Panc1 (cell line): ENCODE measurements at places on chromosomes 1 and 21.

DNA sequence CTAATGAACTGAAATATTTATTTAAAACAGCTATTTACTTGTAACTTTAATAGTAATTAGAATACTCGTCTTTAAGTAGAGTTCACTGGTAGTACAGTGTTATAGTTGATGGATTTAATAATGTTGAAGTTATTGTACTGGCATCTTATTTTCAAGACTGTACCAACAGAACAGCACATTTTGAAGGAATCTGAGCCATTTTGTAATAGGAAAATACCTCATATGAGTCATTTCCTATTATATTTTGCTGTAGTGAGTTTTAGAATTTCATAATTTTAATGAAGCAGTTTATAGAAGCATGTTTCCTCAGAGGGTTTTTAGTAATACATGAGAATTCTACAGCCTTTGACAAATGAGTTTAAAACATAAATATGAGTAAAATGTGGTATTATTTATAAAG, 258.3 kb downstream of the OLFM3 start:
- H3K4me1 ChIP-seq: no peaks in the 10 kb centered on the region
- H3K4me3 ChIP-seq: no peak overlapping the region
- H3K27ac ChIP-seq: no peak overlapping the region
- H3K36me3 ChIP-seq: no peaks in the 10 kb centered on the region

GRCh38 chr1:220113136-220113695, 19.3 kb downstream of the IARS2 start:
- no peaks in the 10 kb centered on the region for H3K4me1 ChIP-seq
- no peak overlapping the region for H3K27ac ChIP-seq
- no peak for DNase-seq
- no peaks in the 10 kb centered on the region for H3K27me3 ChIP-seq

GRCh38 chr1:229950020-229950419, 117.0 kb upstream of the GALNT2 start:
- no peaks in the 10 kb centered on the region for H3K4me1 ChIP-seq
- 0 out of 2 replicates have a peak, but pooled peaks cover 2% of the 10 kb centered on the region for H3K27me3 ChIP-seq
- no peaks in the 10 kb centered on the region for H3K36me3 ChIP-seq
- H3K27ac ChIP-seq: no peak overlapping the region

DNA sequence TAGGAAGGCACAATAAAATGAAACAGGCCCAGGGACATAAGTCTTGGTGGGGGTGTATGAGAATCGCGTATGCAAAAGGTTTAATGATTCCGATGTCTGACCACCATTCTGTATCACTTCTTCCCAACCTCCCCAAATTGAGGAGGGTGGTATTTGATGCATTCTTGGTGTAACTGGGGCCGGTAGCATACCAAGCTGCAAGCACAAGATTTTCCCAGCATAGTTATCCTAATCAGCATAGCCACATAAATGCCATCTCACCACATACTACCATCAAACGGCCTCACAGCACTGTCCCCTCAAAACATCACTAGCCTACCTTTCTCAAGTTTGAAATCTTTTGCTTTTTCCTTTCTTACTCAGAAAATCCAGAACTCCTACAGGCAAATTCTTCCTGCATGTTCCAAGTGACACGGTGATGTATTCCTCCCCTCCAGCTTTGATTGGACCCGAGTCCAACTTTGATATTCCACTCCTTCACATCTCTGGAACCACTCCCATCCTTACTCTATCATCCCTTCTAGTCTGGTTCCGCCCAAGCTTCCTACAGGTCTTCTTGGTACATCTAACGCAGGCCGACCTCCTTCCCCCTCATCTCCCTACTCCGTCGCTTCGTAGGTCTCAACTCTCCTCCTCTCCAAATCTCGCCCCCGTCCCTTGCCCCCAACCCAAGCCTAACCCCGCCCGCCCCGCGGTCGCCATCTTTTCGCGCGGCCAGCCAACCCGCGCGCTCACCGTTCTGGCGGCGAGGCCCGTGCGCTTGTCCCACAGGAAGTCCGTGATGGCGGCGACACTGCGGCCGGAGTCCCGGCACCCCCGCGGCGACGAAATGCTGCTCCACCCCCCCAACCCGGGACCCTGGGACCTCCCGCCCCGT, 600 bp downstream of the CLK2 start:
- H3K27me3 ChIP-seq: no peaks in the 10 kb centered on the region
- DNase-seq: no peak
- peak overlapping the region; percentile 65 for H3K4me3 ChIP-seq
- peaks cover 14% of the 10 kb centered on the region; the same call in 1 of the 2 replicates for H3K4me1 ChIP-seq
- H3K27ac ChIP-seq: peak overlapping the region; percentile 90

- H3K36me3 ChIP-seq: no peaks in the 10 kb centered on the region; the same call in 1 of the 2 replicates
- no peaks in the 10 kb centered on the region for H3K4me1 ChIP-seq
- H3K27ac ChIP-seq: no peak overlapping the region
- no peak overlapping the region for H3K4me3 ChIP-seq
- no peak for DNase-seq
- no peaks in the 10 kb centered on the region for H3K27me3 ChIP-seq
These were observed 183.5 kb downstream of the RUNX1 start for GRCh38 chr21:34865400-34866241.

GRCh38 chr1:160326418-160326817, 16.6 kb downstream of the COPA start:
- H3K4me1 ChIP-seq: no peaks in the 10 kb centered on the region
- H3K27me3 ChIP-seq: no peaks in the 10 kb centered on the region
- H3K27ac ChIP-seq: no peak overlapping the region

GRCh38 chr1:147080671-147081394, 91.4 kb downstream of the PRKAB2 start:
- no peaks in the 10 kb centered on the region for H3K36me3 ChIP-seq
- H3K4me3 ChIP-seq: no peak overlapping the region
- H3K4me1 ChIP-seq: no peaks in the 10 kb centered on the region
- H3K27ac ChIP-seq: no peak overlapping the region

DNA sequence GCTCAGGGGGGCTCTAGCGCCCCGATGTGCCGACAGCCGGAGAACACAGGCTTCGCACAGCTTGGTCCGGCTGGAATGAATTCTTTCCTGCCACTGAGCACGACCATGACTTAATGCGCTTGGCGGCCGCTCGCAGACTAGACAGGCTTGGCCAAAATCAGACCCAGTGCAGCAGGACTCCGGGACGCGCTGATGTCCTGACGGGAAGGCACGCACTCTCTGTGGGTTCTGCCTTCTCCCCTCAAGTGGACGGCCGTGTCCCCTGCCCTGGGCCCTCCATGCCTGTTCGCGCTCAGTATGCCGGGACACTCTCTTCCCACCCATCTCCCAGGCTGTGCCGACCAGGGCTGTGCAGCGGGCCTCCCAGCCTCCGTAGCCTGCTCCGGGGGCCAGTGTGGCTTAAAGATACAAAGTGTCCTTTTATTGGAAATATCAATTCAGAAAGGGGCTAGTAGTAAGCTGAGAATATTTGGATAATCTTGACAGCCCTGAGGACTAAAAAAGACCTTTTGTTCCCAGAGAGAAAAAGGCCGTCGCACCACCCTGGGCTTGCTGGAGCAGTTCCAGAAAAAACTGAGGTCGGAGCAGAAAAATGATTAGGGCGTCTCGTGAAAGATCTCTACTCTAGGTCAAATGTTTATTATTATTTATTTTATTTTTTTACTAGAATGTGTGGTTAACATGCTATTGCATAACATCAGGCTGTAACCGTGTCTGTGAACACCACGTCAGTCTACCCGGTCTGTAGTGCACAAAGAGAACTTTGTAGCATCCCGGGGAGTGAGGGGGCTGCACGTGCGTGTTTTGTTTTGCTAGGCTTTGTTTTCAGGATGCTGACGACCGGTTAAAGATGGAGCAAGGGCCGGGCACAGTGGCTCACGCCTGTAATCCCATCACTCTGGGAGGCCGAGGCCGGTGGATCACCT, 88.1 kb upstream of the ARHGEF16 start:
- no peak overlapping the region for H3K27ac ChIP-seq
- H3K27me3 ChIP-seq: no peaks in the 10 kb centered on the region
- peaks cover 23% of the 10 kb centered on the region for H3K4me1 ChIP-seq
- DNase-seq: no peak

GRCh38 chr1:11068600-11069473, 9.0 kb upstream of the SRM start:
- H3K27me3 ChIP-seq: no peaks in the 10 kb centered on the region
- no peak overlapping the region for H3K4me3 ChIP-seq
- no peak overlapping the region for H3K27ac ChIP-seq
- no peak for DNase-seq
- H3K36me3 ChIP-seq: peaks cover 28% of the 10 kb centered on the region
- H3K4me1 ChIP-seq: no peaks in the 10 kb centered on the region

GRCh38 chr1:25987951-25988350, 9.9 kb downstream of the PAFAH2 start:
- no peaks in the 10 kb centered on the region for H3K27me3 ChIP-seq
- H3K4me3 ChIP-seq: no peak overlapping the region

- H3K4me1 ChIP-seq: no peaks in the 10 kb centered on the region
- no peak overlapping the region for H3K4me3 ChIP-seq
- no peak for DNase-seq
- no peaks in the 10 kb centered on the region for H3K27me3 ChIP-seq
- peaks cover 10% of the 10 kb centered on the region for H3K36me3 ChIP-seq
These were observed 27.8 kb upstream of the ALDH9A1 start for GRCh38 chr1:165726169-165726568.

- no peaks in the 10 kb centered on the region for H3K4me1 ChIP-seq
- H3K36me3 ChIP-seq: no peaks in the 10 kb centered on the region
- no peak overlapping the region for H3K27ac ChIP-seq
- no peak overlapping the region for H3K4me3 ChIP-seq
These were observed 83.0 kb upstream of the ZC3H12A start for GRCh38 chr1:37391211-37392011.

DNA sequence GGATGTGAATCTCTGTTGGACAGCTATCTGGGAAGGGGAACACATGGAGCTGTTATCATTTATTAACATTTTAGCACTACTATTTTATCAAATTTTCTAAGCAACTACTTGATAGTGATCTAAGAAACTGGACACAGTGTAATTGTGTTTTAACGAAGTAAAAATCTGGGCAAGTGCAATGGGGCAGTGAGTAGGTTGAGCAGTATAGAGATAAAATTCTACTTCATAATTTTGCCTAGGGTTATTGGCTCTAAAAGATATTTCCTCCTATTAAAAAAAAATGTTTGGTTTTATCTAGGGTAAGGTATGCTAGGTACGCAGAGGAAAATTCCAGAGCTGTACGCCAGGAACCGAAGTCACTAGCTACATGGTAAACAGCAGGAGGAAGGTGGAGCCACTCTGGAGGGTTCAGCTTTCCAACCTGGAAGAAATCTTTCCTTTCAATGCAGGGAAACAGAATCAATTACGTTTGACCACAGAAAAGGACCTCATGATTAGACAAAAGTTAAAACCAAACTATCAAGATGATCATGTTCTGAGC, 43.3 kb downstream of the BCAR3 start:
- H3K27me3 ChIP-seq: no peaks in the 10 kb centered on the region
- H3K4me3 ChIP-seq: no peak overlapping the region
- peaks cover 7% of the 10 kb centered on the region; the same call in 1 of the 2 replicates for H3K4me1 ChIP-seq
- DNase-seq: no peak
- H3K36me3 ChIP-seq: no peaks in the 10 kb centered on the region

GRCh38 chr1:169797281-169797680, 2.6 kb upstream of the METTL18 start:
- DNase-seq: no peak
- H3K4me3 ChIP-seq: no peak overlapping the region
- no peak overlapping the region for H3K27ac ChIP-seq

DNA sequence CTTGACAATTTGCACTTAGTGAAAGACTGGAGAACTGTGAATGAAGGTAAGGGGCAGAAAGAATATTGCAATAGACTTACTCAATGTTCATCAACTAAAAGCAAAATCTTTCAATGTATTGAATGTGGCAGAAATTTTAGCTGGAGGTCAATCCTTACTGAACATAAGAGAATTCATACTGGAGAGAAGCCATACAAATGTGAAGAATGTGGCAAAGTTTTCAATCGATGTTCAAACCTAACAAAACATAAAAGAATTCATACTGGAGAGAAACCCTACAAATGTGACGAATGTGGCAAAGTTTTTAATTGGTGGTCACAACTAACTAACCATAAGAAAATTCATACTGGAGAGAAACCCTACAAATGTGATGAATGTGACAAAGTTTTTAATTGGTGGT, 80.7 kb downstream of the JMJD4 start:
- no peaks in the 10 kb centered on the region for H3K27me3 ChIP-seq
- no peak for DNase-seq
- H3K4me3 ChIP-seq: no peak overlapping the region

- no peak overlapping the region for H3K4me3 ChIP-seq
- H3K4me1 ChIP-seq: peaks cover 14% of the 10 kb centered on the region
These were observed 54.1 kb downstream of the LDLRAD2 start for GRCh38 chr1:21865943-21866706.

- H3K4me3 ChIP-seq: no peak overlapping the region
- H3K27me3 ChIP-seq: no peaks in the 10 kb centered on the region
- H3K27ac ChIP-seq: no peak overlapping the region
These were observed 15.3 kb downstream of the VPS13D start for GRCh38 chr1:12245116-12245515.

- no peaks in the 10 kb centered on the region for H3K27me3 ChIP-seq
- no peak for DNase-seq
- H3K4me3 ChIP-seq: no peak overlapping the region
- H3K36me3 ChIP-seq: no peaks in the 10 kb centered on the region
- no peak overlapping the region for H3K27ac ChIP-seq
These were observed 235.3 kb downstream of the FAF1 start for GRCh38 chr1:50724626-50725286.

- no peaks in the 10 kb centered on the region for H3K27me3 ChIP-seq
- peak overlapping the region; percentile 68 for H3K27ac ChIP-seq
- DNase-seq: no peak
- peaks cover 45% of the 10 kb centered on the region for H3K4me1 ChIP-seq
- no peaks in the 10 kb centered on the region for H3K36me3 ChIP-seq
- peak overlapping the region; percentile 10; the same call in 1 of the 2 replicates for H3K4me3 ChIP-seq
These were observed 5.1 kb downstream of the TMEM51 start for GRCh38 chr1:15158506-15159165.

- no peak overlapping the region for H3K4me3 ChIP-seq
- H3K36me3 ChIP-seq: no peaks in the 10 kb centered on the region
- no peaks in the 10 kb centered on the region for H3K27me3 ChIP-seq
- H3K27ac ChIP-seq: no peak overlapping the region
- no peaks in the 10 kb centered on the region for H3K4me1 ChIP-seq
- no peak for DNase-seq
These were observed 227.3 kb downstream of the DYRK1A start for GRCh38 chr21:37593740-37594471.

DNA sequence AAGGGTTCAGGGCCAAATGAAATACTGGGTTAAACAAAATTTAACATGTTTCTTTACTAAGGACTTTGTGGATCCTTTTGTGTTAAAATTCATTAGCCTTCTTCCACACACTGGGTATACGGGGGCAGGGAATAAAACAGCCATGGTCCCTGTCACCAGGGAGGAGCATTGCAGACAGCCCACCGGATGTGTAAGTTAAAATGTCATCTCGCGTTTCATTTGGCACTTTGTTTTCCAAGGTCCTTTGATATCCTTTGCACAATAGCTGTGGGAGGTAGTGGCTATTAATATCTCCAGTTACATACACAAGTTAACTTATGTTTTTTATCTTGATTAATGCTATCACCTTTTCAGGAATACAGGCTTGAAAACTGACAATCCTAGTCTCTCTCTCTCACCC, 172.7 kb downstream of the BARHL2 start:
- peaks cover 5% of the 10 kb centered on the region for H3K27me3 ChIP-seq
- H3K4me3 ChIP-seq: no peak overlapping the region
- no peak overlapping the region for H3K27ac ChIP-seq
- no peak for DNase-seq
